ENCODE measurements at places on chromosomes 6 and 20.

GRCh38 chr6:109467696-109468095, 12.1 kb upstream of the MICAL1 start:
- no peak for DNase-seq

DNA sequence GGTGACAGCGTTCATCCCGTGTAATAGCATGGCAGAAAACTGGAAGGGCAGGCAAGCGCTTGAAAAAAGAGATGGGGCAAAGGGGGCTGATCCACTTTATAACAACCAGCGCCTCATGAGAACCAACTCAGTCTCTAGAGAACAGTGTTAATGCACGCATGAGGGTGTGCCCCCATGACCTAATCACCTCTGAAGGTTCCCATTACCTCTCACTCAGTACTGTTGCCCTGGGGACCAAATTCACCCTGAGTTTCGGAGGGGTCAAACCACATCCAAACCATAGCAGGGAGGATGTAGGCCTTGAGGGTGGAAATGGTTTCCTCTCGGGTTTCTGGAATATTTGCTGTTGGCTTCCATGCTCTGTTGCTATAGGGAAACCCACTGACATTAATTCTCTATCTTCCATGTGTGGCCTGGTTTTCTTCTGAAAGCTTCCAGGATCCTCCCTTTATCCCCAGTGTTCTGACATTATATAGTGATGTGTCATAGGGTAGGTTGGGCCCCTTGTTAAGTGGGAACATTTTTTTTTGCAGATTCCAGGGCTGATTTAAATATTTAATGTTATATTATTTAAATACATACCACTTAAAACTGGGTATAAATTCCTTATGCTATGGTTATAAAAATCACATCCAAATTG, 65.2 kb downstream of the PPP1R14C start:
- no peak for DNase-seq

DNA sequence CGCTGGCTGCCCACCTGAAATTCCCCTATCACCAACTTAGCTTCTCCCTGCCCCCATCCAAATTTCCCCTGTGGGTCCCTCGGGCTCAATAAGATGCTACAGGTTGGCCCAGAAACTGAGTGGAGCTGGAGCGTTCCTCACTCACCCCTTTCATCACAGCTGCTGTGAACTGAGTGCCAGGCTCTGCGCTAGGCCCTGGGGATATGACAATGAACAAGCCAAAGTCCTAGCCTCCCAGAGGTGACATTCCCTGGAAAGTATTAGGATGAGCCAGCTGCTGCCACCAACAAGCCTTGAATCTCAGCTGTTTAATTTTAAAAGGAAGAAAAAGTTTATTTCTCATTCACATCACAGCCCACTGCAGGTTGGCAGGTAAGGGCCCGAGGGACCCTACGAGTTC, 86.6 kb upstream of the EYA2 start:
- DNase-seq, result no peak

DNA sequence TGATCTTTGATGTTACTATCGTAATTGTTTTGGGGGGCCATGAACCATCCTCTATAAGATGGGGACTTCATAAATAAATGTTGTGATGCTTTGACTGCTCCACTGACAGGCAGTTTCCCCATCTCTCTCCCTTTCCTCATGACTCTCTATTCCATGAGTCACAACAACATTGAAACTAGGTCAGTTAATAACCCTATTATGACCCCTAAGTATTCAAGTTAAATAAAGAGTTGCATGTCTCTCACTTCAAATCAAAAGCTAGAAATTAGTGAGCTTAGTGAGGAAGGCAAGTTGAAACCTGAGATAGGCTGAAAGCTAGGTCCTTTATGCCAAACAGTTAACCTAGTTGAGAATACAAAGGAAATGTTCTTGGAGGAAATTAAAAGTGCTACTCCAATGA, 491.0 kb downstream of the HAO1 start:
- no peak for DNase-seq

- peak; percentile 84 for DNase-seq
These were observed 27.3 kb downstream of the PYGB start for GRCh38 chr20:25274891-25275812.

- no peak for DNase-seq
These were observed 535 bp upstream of the CCDC170 start for GRCh38 chr6:151493161-151493803.

DNA sequence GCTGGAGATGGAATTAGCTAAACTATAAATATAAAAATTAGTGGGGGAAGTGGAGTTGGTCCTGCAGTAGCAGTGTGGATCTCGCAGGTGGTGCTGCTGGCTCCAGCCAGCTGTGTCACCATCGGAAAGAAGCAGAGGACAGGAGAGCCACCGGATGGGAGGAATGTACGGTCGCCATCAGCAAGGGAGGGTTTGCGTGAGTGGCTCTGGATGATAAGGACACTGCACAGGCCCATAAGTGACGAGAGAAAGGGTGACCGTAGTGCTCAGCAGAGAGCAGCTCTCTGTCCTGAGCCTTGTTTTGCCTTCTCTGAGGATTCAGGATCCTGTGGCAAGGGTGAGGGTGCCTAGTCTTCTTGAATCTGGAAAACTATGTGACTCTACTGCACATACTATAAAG, 378.7 kb downstream of the ZFAND3 start:
- DNase-seq, result no peak

- no peak for DNase-seq
These were observed 29.0 kb downstream of the MYLIP start for GRCh38 chr6:16157909-16158308.

GRCh38 chr6:133631421-133631820, 257.5 kb upstream of the TCF21 start:
- no peak for DNase-seq

- no peak for DNase-seq
These were observed 187.8 kb downstream of the SASH1 start for GRCh38 chr6:148530394-148530953.
